ENCODE measurements at places on chromosomes 1 and 21.

GRCh38 chr1:153465811-153466636 lies 5.6 kb upstream of the S100A7 start:
- DNase-seq = peak; percentile 72

DNA sequence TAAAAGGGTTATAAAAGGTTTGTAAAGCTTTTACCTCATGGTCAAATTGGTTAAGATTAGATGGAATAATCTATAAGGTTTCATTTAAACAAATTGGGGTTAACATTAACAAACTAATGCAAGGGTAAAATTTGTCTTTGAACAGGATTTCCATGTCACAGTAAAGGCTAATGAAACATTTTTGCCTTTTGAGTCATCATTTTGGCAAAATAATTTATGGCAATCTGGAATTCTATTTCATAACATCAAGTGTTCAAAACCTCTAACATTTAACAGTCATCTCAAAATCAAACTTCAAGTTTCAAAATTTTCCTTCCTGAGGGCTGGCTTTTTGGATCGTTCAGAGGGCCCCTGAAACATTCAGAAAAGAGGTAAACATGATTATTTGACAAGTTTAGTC lies 6.6 kb upstream of the CD46 start:
- DNase-seq = no peak

DNA sequence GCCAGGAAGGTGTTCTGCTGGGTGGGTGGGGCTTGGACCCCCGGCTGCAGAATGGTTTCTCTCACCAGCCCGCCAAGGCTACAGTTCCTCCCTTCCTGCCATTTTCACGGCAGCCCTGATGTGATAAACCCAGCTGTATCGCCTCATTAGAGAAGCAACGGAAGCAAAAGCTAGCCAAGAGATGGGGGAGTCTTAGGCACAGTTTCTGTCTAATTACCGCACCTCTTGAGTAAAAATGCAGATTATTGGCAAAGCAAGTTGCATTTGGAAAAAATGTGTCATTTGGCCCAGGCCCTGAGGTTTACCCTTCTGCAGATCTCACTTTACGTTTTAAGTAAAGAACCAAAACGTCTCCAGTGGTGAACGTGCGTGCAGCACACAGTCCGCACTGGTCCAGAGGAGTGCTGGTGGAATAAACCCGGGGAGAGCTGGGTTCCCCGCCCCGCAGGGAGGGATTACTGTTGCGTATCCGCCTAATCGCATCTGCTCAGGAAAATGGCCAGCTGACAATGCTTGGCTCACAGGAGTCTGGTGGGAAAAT lies 109.9 kb downstream of the GALNT2 start:
- peak; percentile 79 for DNase-seq

GRCh38 chr1:201565024-201565730 lies 26.2 kb downstream of the NAV1 start:
- DNase-seq = no peak

GRCh38 chr21:42616941-42617340 lies 36.5 kb upstream of the PDE9A start:
- no peak for DNase-seq

DNA sequence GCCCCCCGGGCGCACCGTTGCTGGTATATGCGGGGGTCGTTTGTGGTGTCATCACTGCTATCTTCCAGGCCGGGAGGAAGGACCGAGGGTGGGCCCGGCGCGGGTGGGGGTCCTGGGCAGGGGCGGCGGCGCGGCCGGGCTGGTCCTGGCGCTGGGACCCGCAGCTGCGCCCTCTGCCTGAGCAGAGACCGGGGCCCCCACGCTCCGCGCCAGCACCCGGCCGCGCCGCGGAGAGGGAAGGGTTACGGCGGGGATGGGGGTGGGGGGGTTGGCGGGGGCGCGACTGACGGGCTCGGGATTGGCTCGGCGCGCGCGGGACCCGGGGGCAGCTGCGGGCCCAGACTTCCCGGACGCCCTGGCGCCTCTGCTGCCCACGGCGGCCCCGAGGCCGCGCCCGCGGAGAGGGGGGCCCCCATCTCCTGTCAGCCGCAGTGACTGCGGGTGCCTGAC lies 13.8 kb upstream of the SAMD11 start:
- DNase-seq = no peak

GRCh38 chr1:67836769-67837168 lies 3.5 kb upstream of the GNG12 start:
- DNase-seq = no peak

- DNase-seq = no peak
These were observed 1.7 kb upstream of the CMPK1 start for GRCh38 chr1:47331875-47332274.

DNA sequence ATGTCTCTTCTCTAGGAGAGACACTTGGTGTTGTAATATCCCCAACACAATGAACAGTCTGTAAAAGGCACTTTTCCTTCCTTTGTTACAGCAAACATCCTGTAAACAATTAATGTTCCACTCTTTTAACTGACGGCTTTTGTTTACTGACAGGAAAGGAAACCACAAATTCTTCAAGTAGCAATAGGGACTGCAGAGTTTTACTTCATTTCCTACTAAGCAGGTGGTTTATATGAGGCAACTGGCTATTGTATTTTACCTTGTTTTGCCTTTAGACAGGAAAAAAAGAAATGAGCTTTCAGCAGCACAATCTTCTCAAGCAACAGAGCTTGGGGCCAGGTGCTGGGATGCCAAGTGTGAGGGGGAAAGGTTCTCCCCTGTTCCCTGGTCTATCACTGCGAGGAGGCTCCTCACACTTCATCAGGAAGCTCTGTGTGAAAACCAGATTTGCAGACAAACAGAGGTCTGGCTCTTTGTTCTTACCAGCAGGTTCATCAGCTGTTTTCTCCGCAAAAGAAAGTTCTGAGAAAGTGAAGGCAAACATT lies 51.2 kb downstream of the SIPA1L2 start:
- DNase-seq = no peak

GRCh38 chr21:39314143-39315027 lies 953 bp upstream of the BRWD1 start:
- peak; percentile 69 for DNase-seq

GRCh38 chr1:195306281-195306680 lies 1302.0 kb downstream of the KCNT2 start:
- no peak for DNase-seq

- DNase-seq = no peak
These were observed 8.7 kb upstream of the SEC16B start for GRCh38 chr1:177978530-177978929.

GRCh38 chr1:240999826-241000225 lies 357.2 kb downstream of the RGS7 start:
- no peak for DNase-seq

- no peak for DNase-seq
These were observed 35.1 kb downstream of the CATSPERE start for GRCh38 chr1:244496186-244496585.

DNA sequence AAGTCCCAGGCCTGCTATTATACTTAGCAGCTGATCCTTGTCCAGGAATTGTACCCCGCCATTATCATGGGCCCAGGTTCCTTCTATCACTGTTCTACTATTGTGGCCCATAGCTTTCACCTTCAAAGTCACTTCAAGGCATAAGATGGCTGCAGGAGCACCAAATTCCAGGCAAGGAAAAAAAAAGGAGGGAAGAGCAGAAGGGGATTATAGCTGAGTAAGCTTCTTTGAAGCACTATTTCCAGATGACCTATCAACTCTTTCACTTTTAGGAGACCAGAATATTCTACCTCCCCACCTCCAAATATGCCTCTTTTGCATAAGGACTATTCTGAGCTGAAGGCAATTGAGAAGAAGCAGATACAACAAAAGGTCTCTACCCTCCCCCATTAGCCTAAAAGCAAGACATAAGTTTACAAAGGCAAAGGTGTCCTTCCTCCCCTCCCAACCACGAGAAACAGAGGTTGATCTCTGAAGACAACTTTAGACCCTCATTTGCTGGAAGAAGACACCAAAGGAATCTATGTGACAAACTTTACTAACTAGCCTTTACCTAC lies 41.8 kb downstream of the PTAFR start:
- no peak for DNase-seq

DNA sequence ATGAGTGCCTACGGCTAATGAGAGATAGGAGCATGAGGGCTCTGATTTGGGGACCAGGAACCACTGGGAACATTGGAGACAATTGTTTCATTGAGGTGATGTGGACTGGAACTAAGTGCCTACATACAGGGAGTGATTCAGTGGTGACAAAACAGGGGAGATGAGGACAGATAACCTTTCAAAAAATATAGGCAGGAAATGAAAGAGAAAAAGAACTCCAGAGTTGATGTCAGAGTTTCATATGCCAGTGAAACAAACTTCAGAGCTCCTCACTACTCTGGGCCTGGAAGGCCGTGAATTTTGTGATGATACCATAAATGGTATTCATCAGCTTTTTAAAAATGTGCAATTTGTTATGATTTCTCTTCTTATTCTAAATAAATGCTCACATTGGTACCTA lies 39.3 kb downstream of the FASLG start:
- no peak for DNase-seq

- peak; percentile 74 for DNase-seq
These were observed 49.8 kb downstream of the ACOT7 start for GRCh38 chr1:6343506-6344405.

DNA sequence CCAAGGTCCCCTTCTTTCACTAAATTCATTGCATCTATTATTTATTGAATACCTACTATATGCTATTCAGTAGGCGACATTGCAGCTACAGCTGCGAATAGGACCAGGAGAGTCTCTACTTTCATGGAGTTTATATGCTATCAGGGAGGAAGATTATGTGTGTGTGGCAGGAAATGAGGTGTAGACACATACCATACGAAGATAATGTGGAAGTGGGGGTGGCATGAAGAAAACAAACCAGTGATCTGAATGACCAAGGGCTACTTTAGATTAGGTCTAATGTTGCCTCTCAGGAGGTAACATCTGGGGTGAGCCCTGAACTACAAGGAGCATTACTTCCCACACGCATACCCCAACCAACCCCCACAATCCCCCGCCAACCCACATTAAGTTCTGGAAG lies 1.0 kb upstream of the PPIH start:
- no peak for DNase-seq

GRCh38 chr1:224513787-224514209 lies 79.2 kb upstream of the WDR26 start:
- peak; percentile 89 for DNase-seq

GRCh38 chr1:111476761-111477309 lies 3.1 kb downstream of the C1orf162 start:
- DNase-seq = no peak

- peak; percentile 78 for DNase-seq
These were observed 1.9 kb downstream of the ANKRD34A start for GRCh38 chr1:145962157-145963102.

DNA sequence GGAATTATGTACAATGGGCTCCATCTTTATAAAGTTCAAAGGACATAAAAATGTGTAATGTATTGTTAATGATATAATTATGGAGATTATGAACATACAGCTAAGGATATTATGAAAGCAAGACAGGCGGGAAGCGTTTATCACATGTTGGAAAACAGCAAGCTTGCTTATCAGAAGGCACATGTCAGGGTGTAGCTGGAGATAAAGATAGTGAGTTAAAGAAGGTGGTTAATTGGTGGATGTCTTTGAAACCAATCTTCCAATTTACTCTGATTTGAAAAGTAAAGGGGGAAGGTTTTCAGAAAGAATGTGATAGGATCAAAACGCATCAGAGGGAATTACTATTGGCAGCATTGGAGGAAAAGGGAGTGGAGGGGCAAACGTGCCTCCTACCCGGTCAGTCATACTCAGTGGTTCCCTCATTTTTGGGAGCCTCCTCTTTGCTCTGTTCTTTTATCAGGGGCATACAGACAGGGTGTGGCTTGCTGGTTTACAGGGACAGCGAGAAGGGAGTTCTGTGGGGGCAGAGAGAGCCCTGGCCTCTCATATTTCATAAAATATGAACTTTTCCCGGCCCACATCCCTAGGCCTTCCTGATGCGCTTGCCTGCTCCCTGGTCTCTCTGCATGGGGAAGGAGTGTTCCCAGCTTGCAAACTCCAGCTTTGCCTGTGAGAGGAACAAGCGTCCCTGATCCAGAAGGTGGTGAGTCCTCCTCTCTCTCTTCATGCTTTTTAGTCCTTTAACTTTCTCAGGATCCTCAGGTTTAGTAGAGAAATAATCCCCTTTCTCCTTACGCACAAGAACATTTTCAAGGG lies 8.0 kb upstream of the SVBP start:
- no peak for DNase-seq

DNA sequence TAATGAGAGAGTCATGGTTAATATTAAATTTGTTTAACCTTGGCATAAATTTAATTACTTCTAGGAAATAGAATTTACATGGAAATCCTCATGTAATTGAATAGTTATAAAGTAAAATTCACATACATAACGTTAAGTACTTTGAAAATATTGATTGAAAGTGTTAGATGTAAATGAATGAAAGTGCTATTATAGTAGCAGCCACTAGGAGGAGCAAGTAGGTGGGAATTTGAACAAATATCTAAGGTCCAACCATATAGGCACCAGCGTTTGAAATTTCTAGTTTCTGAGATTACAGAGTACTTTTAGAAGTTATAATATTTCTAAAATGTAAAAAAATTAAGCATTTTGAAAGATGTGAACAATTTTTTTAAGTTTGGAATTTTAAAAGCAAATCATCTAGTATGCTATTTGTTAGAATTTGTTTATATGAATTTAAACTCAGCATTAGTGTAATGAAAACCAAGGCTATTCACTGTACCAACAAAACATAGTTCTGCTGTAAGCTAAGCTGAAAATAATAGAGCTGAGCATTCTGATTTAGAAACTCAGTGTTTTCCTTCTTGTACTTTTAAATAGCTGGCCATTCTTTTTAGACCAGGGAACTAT lies 3.3 kb downstream of the B3GALT2 start:
- DNase-seq = no peak

- no peak for DNase-seq
These were observed 77.1 kb downstream of the PIK3CD start for GRCh38 chr1:9728451-9729295.

GRCh38 chr1:42449256-42449655 lies 6.6 kb downstream of the ZMYND12 start:
- no peak for DNase-seq

GRCh38 chr1:150507912-150508864 lies at the start of gene ECM1:
ECM1 (plus strand) TSS chr1:150508109; CDS start chr1:150508210, 101 bp downstream.
- peak; percentile 45 for DNase-seq

DNA sequence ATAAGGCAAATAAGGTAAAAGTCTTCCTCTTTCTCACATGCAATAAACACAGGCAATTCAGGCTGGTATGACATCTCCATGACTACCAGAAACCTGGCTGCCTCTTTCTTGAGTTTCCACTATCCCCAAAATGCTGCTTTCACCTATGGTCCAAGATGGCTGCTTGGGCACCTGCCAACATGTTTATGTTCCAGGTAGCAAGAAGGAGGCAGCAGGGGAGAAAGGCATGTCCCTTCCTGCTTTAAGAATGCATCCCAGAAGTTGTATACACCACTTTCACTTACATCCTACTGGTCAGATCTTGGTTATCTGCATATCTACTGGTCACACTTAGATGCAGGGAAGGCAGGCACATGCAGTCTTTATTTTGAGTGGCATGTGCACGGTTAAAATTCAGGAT lies 19.4 kb upstream of the ACOT11 start:
- no peak for DNase-seq

GRCh38 chr1:86453664-86454063 lies 15.1 kb upstream of the CLCA1 start:
- DNase-seq = no peak
